ENCODE measurements at places on chromosomes 11 and 22. TPM values are rescaled to one million over a fixed set of nuclear protein-coding genes. Genes with fewer than 3 reads are reported as not detected.

DNA sequence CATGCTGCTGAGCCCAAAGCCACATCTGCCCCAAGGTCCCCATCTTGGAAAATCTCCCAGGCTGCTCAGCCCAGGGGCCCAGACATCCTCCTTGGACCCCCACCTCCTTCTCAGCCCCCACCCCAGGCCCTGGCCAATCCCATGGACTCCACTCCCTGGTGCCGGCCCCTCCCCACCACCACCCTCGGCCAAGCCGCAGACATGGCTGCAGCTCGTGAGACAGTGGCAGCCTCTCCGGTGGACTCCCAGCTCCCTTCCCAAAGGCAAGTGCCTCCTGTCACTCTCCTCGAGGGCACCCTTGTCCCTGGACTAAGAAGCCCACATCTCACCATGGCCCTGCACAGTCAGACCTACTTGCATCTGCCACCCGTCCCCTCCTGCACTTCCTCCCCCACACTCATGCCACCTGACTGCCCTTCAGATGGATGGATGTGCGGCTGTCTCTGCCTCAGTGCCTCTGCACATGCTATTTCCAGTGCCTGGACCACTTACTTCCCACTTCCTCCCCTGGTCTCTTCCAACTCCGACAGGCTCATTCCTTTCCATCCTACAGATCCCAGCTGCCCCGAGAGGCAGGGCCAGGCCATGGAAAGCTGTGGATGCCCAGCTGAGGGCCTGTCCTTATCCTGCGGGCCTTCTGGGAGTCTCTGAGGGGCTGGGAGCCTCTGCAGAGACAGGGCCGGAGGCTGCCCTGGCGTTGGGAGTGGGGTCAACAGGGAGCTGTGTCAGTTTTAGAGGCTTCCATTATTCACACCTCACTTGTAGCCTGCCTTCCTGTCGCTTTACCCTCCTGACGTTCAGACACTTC lies 25.5 kb upstream of the RFPL3 start:
- no peak for DNase-seq

- DNase-seq, result no peak
Measured at GRCh38 chr11:91763331-91763730, 461.3 kb upstream of the FAT3 start.

- no peak for DNase-seq
Measured at GRCh38 chr11:68146704-68147474, 25.7 kb upstream of the CHKA start.

The IFITM5 gene
- total RNA-seq, result not detected

The C22orf42 gene
- not detected for total RNA-seq

The BBS1 gene
- total RNA-seq, result 40.4 TPM

All from urinary bladder (tissue), 4 donors.